ENCODE measurements at places on chromosomes 6 and 20. TPM values are rescaled to one million over a fixed set of nuclear protein-coding genes. Genes with fewer than 3 reads are reported as not detected.

SLC52A3 gene
- 0.52 TPM for total RNA-seq

ENPP1 gene
- total RNA-seq, result 1.6 TPM

GJA1 gene
- total RNA-seq, result 62.7 TPM

MUC22 gene
- total RNA-seq, result 0.03 TPM

CCDC167 gene
- total RNA-seq, result 41.6 TPM

TCP11 gene
- total RNA-seq, result not detected

WTAP gene
- 68.2 TPM for total RNA-seq

TUBB2B gene
- total RNA-seq, result 15.3 TPM

SMLR1 gene
- not detected for total RNA-seq

CCM2L gene
- 0.68 TPM for total RNA-seq

SEMG1 gene
- not detected for total RNA-seq

TINAG gene
- total RNA-seq, result not detected

GPR63 gene
- 0.46 TPM for total RNA-seq

FGD2 gene
- total RNA-seq, result not detected

RBPJL gene
- not detected for total RNA-seq

Measured in A549 treated with Hydrocortisone at 1 μM for 4 hours (cell line).